ENCODE measurements at places on chromosomes 4 and X. TPM values are rescaled to one million over a fixed set of nuclear protein-coding genes. Genes with fewer than 3 reads are reported as not detected.

NUP62CL gene
- 1.4 TPM for total RNA-seq

CLCN4 gene
- 0.16 TPM for total RNA-seq

ARMCX2 gene
- total RNA-seq = 9.9 TPM

XKRX gene
- total RNA-seq = 0.23 TPM

PRRG1 gene
- not detected for total RNA-seq

GIMD1 gene
- not detected for total RNA-seq

MAB21L2 gene
- not detected for total RNA-seq

CT45A1 gene
- total RNA-seq = not detected

GUCY1B1 gene
- 0.30 TPM for total RNA-seq

UCP1 gene
- total RNA-seq = not detected

CYTL1 gene
- not detected for total RNA-seq

RASL11B gene
- 0.50 TPM for total RNA-seq

GATA1 gene
- not detected for total RNA-seq

EIF4E gene
- total RNA-seq = 142 TPM

GCNA gene
- 3.5 TPM for total RNA-seq

HTR2C gene
- not detected for total RNA-seq

IL13RA1 gene
- 0.46 TPM for total RNA-seq

UGT2B11 gene
- not detected for total RNA-seq

Measured in activated T-helper 2 cell treated with anti-CD3 and anti-CD28 coated beads, Interferon-gamma antibody, Interleukin-2, Interleukin-4, amounts not matched to agents 10 μg/mL and 5 μg/mL and 100 μg/mL, durations not matched to agents 14 hours and 24 hours and 36 hours (primary cell).